ENCODE measurements at places on chromosomes 12 and 14.

GRCh38 chr12:123445388-123446332 is 9.2 kb upstream of the RILPL2 start:
- DNase-seq, result no peak

DNA sequence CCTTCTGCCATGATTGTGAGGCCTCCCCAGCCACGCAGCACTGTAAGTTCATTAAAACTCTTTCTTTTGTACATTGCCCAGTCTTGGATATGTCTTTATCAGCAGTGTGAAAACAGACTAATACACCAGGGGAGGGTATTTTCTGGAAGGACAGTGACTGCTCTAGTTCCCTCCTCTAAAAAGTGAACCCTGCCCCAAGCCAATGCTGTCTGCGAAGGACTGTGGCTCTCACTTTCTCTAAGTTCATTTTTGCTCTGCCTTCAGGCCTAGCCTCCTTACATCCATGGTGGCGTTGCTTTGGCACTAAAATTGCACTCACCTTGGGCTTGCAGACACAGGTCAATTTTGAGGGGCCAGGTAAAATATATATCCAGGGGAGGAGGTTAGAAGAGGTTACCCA is 323.0 kb downstream of the VRK1 start:
- DNase-seq, result no peak

DNA sequence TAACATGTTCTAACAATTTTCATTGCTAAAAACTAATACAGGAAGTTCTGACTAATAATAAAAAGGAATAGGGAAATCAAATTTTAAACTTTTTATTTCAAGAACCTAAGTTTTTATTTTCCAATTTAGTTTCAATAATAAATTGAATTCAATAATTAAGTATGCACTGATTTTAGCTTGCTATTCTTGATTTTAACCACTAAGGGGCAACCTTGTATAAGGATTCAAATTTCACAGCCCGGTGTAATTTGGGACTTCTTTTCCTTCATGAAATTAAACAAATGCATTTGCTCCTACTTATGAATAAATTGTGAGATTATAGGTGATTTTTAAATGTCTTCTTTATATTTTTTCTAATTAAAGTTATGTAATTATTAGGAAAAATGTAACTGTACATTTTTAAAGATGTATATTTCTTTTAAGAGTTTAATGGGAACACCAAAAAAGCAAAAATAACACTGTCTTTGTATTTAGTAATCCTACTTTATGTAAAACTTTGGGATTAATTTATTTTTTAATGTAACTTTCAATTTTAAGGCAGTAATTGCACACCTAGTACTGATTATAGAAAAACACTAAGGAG is 241.4 kb upstream of the PDZRN4 start:
- no peak for DNase-seq

- no peak for DNase-seq
These were observed 5.3 kb downstream of the FGF6 start for GRCh38 chr12:4440187-4440941.

DNA sequence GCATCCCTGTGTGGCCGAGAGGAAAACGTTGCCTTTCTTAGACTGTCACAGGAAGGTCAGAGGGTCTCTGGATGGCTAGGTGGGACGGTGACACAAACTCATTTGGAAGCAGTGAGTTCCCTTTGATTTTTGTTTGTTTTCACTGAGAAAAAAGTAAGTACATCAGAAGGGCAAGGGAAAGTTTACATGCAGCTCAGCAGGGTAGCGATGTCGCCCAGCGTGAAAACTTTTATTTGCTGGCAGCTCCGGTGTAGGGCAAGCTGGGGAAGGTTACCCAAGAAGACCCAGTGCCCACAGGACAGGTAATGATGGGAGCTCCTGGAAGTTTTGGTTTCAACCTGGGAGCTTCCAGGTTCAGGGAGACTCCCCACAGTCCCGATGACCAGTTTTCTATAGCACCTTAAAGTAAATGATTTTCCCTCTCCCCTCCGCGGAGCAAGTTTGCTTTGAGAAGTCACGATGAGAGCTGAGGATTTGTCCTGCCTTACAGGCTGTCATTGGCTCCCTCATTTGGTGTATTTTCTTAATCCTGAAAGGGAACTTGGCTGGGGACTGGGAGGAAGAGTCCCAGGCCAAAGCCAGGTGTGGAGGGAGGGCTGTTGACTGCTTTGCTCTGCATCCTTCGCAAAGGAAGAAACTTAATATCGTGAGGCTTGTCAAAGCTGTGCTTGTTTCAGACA is 64.7 kb upstream of the ESRRB start:
- DNase-seq, result no peak

- no peak for DNase-seq
These were observed 1.2 kb upstream of the TRIM9 start for GRCh38 chr14:51095854-51096823.

GRCh38 chr12:125097427-125097826 is 32.2 kb downstream of the AACS start:
- no peak for DNase-seq

DNA sequence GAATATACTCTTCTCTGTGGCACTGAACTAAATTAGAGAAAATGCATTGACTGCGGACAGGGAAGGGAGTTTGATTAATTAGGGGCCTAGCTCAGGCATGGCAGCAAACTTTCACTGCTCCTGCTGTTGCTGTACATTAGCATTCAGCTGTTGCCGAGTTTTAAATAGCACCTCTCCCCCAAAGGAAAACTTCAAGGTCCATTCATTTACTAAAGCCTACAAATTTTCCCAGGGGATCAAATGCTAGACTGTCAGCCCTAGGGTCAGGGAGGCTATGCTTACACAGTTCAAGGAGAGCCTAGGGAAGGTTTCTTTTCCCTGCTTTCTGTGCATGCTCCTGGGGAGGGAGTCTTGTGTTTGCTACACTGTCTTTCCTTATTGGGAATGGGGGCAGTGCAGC is 60.0 kb upstream of the GZMB start:
- no peak for DNase-seq

DNA sequence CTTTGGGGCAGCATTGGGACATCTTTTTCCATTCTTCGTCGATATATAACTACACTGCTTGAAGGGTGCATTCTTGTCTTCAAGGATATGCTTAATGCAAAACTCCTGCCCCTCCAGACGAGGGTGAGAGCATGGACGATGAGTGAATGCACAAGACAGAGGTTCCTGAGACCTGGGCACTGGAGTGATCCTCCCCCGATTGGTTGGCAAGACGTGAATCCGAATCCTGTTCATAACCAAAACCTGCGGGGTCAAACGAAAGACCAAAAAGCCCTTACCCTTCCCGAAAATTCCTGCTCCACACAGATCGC is 684 bp downstream of the KANSL2 start:
- DNase-seq, result no peak

- DNase-seq, result no peak
These were observed 57.2 kb downstream of the STXBP6 start for GRCh38 chr14:24992624-24993360.

DNA sequence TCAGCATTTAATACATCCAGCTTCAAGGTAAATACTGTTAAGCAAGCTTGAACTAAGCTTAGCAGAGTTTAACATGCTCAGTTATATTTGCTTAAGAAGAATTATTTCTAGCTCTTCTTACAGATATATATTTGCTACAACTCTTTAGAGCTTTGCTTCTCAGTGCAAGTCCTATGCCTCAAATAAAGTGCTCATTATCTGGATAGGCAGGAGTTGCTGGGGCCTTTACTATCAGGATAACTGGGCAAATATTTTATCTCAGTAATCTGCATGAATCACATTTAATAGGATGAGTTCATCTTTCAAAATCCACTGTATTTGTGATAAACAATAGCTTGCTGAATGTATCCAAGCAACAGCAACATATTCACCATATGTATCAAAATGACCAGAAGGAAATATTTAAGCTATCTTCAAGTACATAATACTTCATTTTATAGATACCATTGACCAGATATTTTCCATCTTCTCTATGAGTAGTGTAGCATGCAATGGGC is 187.6 kb downstream of the NOVA1 start:
- no peak for DNase-seq

- DNase-seq, result no peak
These were observed 1.1 kb downstream of the PDE3A start for GRCh38 chr12:20369305-20370013.

- no peak for DNase-seq
These were observed 25.9 kb upstream of the NR2C1 start for GRCh38 chr12:95099270-95099790.

GRCh38 chr12:9169979-9170634 is 38.1 kb downstream of the PZP start:
- no peak for DNase-seq

GRCh38 chr12:26846416-26846815 is 13.4 kb upstream of the ITPR2 start:
- DNase-seq, result no peak

GRCh38 chr14:96055753-96056508 is 16.8 kb downstream of the C14orf132 start:
- DNase-seq, result no peak

- DNase-seq, result no peak
These were observed 94.3 kb downstream of the LRRC74A start for GRCh38 chr14:76920331-76921087.

DNA sequence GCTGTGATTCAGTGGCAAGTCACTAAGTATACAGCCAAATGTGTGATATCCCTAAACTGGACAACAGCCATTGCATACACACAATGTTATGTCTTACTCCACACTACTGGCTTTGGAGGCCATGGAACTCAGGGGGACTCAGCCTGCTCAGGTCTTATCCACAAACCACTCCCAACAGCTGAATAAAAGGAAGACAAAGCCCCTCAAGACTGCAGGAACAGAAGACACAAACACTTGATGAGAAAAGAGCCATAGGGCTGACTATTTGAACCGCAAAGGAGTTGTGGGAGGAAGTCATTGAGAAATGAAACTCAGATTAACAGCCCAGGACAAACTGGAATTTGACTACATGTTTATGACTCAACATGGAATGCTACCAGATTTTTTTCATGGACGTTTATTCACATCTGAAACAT is 40.9 kb downstream of the PTGER2 start:
- no peak for DNase-seq

GRCh38 chr14:64918216-64918615 is 4.0 kb downstream of the CHURC1 start:
- DNase-seq, result no peak

All from stimulated activated CD4-positive, alpha-beta T cell treated with anti-CD3 and anti-CD28 coated beads, Interleukin-2, amount 100 ng/mL, for 4 hours (primary cell).